8988T (cell line): ENCODE measurements at places on chromosomes 7 and 10.

GRCh38 chr10:77545585-77545984 lies 92.0 kb downstream of the KCNMA1 start:
- DNase-seq, result no peak

GRCh38 chr10:132580143-132580542 lies 42.6 kb downstream of the INPP5A start:
- no peak for DNase-seq

DNA sequence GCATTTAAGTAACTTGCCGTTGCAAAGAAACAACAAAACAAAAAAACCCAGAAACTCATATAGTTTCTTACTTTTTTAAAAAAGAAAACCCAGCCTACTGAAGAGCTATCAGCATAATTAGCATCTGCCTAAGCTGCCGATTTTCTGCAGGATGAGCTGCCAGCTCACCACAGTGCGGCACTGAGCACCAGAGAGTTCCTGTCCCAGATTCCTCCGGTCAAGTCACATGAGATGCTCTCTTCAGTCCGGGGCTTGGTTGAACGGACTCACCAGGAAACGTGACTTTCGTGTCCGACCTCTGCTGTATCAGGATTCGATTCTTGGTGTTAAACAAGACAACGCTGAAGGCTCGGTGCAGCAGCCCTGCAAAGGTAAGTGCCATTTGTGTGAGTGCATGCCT lies 3.2 kb downstream of the IDI2 start:
- no peak for DNase-seq

- no peak for DNase-seq
These were observed 668.5 kb upstream of the GALNT17 start for GRCh38 chr7:70463352-70463938.

- DNase-seq, result no peak
These were observed 71.3 kb downstream of the CPEB3 start for GRCh38 chr10:92219559-92219958.

- DNase-seq, result no peak
These were observed 50.3 kb downstream of the TPK1 start for GRCh38 chr7:144785521-144785920.

DNA sequence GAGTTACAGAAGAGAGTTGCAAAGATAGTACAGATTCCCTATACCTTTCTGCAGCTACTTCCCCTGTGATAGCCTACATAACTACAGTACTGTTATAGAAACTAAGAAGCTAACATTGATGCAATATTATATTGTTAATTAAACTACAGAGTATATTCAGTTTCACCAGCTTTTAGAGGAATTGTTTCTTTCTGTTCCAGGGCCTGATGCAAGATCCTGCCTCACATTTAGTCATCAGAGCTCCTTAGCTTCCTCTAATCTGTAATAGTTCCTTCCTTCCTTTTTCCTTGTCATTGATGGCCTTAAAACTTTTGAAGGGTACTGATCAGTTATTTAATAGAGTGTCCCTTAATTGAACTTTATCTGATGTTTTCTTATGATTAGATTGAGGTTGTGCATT lies 56.8 kb downstream of the SDHAF3 start:
- no peak for DNase-seq

GRCh38 chr7:22659741-22660140 lies 67.3 kb upstream of the IL6 start:
- no peak for DNase-seq

- DNase-seq, result no peak
These were observed 3.2 kb downstream of the GJD4 start for GRCh38 chr10:35608328-35608672.

DNA sequence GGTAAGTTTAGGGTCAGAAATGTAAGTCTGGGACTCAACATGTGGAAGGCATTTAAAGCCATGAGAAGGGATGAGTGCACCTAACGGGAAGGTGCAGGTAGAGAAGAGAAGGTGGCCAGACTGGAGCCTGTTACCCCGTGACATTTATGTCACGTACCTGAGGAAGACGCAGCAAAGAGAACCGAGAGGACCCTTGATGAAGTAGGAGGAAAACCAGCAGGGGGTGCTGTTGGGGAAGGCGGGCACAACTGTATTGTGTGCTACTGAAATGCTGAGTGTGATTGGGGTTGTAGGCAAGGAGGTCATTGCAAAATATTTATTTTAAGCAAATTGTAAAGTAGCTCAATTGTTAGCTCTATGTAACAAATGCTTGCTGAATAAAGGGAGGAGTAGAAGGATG lies 338.2 kb upstream of the PRKCQ start:
- no peak for DNase-seq

DNA sequence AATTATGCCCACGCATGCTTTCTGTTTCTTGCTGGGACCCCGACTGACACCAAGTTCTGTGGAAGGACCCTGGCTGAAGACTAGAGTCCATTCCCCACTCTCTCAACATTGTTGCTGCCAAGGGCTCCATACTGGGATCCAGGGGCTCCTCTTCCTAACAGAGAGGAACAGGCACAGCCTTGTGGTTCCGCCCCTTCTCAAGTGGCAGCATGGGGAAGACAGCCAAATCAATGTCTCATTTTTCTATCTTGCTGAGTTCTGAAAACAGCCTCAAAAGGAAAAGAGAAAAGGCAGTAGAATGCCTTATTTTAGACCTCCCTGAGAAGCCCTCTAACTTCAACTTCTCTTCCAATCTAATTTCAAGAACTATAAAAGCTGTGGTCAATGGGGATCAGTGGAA lies 23.7 kb upstream of the LAMB1 start:
- no peak for DNase-seq

GRCh38 chr10:102426803-102427287 lies 5.5 kb downstream of the CUEDC2 start:
- no peak for DNase-seq

DNA sequence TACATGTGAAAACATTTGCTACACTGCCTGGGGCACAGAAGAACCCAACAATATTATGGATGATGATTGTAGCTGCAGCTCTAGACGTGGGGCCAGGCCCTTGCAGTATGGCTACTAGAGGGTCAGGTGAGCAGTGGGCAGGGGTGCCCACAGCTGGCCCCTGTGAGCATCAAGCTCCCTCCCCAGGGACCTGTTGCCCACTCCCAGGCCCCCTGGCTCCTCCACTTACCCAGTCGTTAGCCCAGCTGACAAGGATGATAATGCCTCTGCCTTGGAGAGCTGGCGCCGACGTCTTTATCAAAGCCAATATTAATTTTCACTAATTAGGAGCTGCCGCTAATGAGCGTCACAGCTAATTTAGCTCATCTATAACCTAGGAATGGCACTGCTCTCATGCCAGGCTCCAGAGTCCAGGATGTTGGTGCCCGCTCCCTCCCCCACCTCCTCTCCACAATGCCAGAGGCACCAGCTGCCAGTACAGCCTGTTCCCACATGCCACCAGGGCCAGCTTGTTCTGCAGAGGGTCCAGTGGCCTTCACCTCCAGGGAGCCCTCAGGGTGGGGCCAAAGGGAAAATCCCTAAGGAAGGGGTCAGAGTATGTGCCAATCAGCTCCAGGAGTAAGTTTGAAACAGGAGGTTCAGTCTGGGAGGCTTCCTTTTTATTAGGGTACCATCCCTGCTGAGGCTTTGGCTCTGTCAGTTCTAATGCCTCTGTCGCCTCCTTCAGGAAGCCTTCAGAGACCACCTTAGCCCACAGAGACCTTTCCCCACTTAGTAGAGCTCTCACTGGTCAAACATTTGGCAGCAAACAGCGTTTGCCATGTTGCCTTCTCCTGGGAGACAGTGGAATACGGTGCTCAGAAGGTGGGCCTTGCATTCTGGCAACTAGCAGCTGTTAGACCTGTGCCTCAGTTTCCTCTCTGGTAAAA lies 77.2 kb downstream of the CDH23 start:
- DNase-seq, result no peak

- DNase-seq, result no peak
These were observed 90.9 kb upstream of the CHST15 start for GRCh38 chr10:124184208-124184830.

DNA sequence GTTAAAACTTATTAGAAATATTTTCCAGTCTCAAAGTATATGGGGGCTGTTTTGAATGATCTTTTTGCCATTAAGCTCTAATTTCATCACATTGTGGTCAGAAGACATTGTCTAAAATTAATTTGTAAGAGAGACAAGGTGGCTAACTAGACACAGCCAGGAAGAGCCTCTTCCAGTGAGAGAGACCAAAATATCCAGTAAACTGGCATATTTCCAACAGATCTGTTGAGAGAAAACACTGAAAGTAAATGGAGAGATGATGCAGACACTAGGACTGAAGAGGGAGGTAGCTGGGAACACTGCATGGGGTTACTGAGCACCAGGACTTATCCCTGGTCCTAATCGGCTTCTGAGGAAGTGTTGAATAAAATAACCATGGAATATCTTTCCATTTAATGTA lies 101.5 kb upstream of the TAS2R16 start:
- DNase-seq, result no peak

DNA sequence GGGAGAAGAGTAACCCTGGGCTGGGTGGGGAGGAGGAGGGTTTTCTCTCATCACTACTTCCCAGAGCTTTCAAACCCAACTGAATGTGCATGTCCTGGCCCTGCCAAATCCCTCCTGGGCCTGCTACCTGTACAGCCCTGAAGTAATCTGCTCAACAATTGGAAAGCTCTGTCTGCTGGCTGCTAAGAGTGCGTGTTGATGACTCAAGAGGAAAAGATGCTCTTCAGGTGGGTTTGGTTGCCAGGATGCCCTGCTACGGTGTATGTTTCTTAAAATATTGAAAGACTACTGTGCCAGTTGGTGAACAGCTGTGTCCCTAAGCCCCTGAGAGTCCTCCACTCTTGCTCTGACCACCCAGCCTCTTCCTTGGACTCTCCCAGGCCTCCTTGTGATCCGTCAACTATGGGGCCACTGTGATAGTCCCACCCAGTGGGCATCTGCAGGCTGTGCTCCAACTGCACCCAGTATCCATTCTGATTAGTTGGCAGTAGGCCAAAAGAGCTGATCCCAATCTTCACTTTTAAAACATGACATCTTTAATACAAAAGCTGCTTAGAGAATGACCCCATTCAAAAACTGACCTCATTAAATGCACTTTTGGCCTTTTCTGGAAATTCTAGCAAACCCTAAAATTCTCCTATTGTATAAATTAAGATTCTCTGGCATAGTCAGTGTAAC lies 85.6 kb downstream of the AOAH start:
- DNase-seq, result no peak

- no peak for DNase-seq
These were observed 8.7 kb upstream of the SAMD9L start for GRCh38 chr7:93156884-93157283.

GRCh38 chr7:127761196-127761595 lies 109.2 kb downstream of the SND1 start:
- no peak for DNase-seq

DNA sequence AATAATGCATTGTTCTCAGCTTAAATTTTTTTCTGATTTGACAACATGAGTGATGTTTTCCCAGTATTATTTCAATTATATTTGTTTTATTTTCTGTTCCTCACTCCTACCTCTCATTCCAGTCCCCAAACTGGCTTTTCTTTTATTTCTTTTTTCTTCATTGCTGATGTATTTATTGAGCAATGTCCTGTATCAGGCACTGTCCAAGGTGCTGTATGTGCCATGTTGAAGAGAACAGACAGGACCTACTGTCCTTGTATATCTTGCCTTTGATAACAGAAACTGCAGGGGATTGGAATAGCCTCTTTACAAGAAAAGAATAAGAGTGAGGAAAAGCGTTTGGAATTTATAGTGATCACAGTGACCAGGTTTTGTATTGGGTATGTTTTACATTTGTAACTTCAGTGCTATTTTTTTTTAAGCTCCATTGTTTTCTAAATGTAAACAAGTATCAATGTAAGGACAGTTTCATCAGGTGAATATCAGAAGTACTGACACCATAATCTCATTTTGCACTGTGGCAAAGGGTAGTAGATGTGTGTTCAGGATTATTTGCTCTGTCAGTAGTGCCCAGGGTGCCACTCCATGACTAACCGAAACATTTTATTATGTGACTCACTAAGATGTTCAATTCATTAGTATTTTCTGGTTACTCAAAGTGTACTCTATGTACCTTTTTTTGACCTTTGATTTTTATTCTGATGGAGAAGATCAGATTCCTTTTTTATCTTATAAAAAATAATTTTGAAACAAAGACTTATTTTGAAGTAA lies 15.6 kb upstream of the CLDN12 start:
- DNase-seq, result no peak

DNA sequence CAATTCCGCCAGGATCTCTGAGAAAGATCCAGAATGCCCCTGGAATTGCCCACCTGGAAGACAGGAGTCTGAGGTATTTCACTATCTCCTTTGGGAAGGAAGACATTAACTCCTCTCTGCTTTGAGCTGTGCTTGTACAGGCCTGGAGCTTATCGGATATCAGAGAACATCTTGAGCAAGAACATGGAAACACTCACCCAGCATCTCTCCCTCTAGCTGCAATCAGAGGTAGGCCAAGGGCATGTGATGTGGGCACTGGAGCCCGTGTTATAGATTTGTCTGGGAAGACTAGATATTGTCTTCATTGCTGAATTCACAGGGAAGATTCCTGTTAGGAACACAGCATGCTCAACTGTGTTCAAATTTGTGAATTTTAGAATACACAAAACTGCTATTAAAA lies 233.9 kb downstream of the PHF14 start:
- no peak for DNase-seq

- no peak for DNase-seq
These were observed 32.8 kb downstream of the IL15RA start for GRCh38 chr10:5944389-5945189.

GRCh38 chr7:138892812-138893211 lies 88.4 kb downstream of the KIAA1549 start:
- DNase-seq, result no peak

DNA sequence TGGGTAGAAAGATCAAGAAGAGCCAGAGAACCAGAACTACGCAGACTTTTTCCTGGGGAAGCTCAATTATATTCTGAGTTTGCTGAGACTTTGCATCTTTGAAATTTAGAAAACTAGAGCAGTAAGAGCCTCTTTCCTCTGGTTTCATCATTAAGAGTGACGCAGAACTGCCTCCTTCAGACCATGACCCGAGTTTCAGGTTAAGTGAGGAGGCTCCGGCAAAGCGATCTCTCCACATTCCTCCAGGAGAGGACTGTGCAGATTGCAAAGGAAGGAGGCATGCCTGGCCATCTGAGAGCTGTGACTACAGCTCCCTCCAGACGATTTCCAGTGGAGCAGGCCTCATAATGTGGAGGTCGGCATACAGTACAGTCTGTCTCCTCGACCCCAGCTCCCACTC lies 115.8 kb upstream of the LANCL2 start:
- no peak for DNase-seq

DNA sequence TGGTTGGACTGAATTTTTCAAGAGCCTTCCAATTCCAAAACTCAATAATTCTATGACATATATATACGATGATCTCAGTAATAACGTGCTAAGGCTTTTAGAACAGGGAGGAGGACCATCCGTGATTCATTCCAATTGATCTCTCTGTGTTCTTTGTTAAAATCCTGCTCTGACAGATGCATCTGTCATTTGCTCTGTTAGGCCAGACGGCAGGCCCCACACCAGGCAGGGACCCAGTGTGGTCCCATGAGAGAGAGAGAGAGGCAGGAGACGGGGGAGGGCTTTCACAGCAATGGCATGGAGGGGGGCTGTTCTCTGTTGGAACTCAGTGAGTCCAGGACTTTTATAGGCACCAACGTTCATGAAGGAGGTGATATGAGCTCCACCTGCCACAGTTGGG lies 160.0 kb upstream of the INSYN2A start:
- DNase-seq, result no peak

- peak; percentile 20 for DNase-seq
These were observed 864 bp downstream of the PSTK start for GRCh38 chr10:122981066-122981464.
